ENCODE measurements at places on chromosomes 1 and 21.

DNA sequence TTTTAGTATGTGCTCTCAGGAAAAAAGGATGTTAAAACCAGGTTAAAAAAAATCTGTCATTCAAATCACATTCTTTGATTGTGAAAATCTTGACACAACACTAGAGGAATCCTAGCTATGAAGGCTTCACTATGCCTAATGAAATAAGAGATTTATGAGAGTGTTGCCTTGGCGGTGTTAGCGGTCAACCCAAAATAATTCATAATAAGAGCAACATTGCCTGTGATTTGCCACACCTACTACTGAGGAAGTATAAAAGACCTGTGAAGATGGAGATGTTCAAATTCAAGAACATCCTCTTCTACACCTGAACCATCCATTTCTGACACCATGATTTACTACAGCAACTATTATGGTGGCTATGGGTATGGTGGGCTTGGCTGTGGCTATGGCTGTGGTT lies at the start of gene KRTAP20-1:
Gene KRTAP20-1 (plus strand): TSS at position 301 of the 400 bp plus-strand sequence. CDS start 30 bp downstream, at position 331.
- no peak for DNase-seq

DNA sequence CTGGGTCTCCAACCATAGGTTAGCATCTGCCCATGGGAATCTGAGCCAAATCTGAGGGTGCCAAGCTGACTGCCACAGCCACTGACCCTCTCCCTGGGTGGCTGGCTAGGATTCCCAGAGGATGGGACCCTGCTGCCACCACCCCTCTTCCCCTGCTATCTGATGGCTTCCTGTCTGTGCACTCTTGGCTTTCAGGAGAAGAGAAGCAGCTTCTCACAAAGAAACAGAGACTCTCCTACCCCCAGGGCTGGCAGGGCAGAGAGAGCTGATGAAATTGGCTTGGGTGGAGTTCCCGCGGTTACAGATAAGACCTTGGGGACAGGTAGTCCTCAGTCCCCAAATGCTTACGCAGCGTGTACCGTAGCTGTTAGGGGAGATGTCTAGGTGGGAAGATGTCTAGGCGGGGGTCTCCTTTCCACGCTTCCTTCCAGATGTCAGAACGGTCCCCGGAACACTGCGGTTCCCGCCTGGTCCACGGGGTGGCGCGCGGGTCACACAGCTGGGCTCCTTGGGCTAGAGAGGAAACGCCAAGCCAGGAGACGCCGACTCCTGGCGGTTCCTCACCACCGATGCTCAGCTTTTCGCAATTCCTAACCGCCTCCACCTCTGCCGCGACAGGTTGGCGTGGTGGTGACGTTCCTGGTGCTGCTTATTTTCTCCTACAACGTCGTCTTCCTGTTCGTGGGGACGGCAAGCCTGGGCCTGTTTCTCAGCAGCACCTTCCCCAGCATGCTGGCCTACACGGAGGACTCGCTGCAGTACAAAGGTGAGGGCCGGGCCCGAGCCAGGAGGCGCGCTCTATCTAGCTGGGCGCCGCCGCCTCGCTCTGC lies 40.1 kb downstream of the ELK4 start:
- DNase-seq = peak; percentile 85

- DNase-seq = no peak
Measured at GRCh38 chr1:18352636-18353265, 128.0 kb upstream of the KLHDC7A start.

DNA sequence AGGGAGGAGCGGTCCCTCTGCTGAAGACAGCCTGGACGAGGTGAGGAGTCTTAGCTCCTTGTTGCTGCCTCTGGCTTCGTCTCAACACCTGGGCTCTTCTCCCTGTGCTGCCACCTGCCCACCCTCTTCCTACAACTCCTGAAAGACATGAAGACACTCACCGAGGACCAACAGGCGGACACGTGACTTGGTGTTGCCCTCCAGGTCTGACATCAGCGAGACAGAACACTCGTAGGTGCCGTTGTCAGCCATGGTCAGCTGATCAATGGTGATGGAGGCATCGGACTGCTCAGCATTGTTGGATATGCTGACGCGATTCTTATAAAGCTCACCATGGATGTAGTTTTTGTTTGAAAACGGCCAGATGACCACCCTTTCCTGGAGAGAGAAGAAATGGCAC lies 21.4 kb downstream of the GPA33 start:
- no peak for DNase-seq

DNA sequence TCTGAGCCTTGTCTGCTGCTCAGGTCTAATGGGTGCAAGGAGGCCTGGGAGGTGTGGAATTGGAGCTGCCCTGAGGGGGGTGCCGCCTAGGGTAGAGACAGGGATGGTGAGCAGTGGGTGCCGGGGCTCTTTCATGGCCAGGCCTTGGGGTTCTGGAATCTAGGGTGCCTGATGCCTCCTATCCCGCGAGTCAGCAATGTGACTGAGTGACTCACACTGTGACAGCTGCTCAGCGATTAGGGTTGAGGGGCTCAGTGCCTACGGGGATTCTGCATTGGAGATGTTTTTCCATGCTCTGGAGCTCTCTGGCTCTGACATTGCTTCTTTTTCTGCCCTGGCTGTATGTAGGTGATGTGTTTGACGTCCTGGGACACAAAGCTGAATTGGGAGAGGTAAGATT lies 16.8 kb downstream of the ATP8B2 start:
- DNase-seq = no peak

DNA sequence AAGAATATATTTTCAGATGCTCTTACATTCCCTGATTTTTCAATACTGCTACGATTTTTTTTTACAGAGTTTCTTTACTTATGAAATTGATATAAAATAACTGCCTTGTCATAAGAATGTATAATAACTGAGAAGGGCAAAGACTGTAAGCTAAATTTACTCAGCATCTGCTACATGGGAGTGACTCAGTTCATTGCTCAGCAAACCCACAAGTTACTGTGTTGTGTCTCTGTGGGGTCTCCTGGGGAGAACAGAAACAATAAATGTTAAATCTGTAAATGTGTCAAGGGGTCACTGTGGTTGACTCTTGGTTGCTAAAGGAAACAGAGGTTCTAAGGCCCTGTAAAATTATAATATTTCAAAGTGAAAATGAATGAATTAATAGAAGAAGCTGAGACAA lies 210.3 kb upstream of the CACYBP start:
- DNase-seq = no peak

DNA sequence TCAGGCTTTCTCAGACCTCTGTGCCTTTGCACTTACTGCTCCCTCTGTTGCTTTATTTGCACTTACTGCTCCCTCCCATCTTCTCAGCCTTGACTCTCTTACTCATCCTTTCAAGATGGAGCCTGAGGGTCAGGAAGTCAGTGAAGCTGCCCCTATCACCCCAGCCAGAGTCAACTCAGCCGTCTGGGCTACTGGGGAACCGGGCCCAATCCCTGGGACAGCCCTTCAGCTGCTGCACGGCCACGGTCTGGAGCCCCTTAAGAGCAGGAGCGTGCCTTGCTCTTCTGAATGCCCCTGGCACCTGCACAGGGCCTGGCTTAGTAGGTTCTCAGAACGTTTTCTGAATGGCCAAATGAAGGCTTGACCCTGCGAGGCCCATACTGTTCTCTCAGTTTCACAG lies 244.4 kb downstream of the FOXD2 start:
- DNase-seq = no peak
